ENCODE measurements at places on chromosomes 13 and 19. TPM values are rescaled to one million over a fixed set of nuclear protein-coding genes. Genes with fewer than 3 reads are reported as not detected.

Gene TARM1
- not detected for total RNA-seq

Gene KRTDAP
- total RNA-seq, result not detected

Gene VWA8
- total RNA-seq, result 19.3 TPM

Gene ZIC5
- total RNA-seq, result not detected

Gene SULT2A1
- not detected for total RNA-seq

Gene HCN2
- total RNA-seq, result under 0.01 TPM
